ENCODE measurements at places on chromosomes 5 and 9. TPM values are rescaled to one million over a fixed set of nuclear protein-coding genes. Genes with fewer than 3 reads are reported as not detected.

DNA sequence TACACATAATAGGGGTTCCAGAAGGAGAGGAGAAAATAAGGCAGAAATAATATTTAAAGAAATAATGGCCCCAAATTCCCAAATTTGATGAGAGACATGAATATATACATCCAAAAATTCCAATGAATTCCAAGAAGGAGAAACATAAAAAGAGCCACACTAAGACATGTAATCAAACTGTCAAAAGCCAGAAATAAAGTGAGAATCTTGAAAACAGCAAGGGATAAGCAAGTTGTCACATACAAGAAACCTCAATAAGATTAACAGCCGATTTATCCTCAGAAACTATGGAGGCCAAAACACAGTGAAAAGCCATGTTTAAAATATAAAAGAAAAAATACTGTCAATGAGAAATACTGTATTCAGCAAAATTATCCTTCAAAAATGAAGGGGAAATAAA lies 14.5 kb downstream of the CATSPER3 start:
- no peaks in the 10 kb centered on the region for H3K36me3 ChIP-seq
- H3K4me1 ChIP-seq: no peaks in the 10 kb centered on the region
- H3K27me3 ChIP-seq: no peaks in the 10 kb centered on the region
- no peak overlapping the region for H3K27ac ChIP-seq
- no peak for DNase-seq
- no peak overlapping the region for H3K4me3 ChIP-seq

GRCh38 chr9:86843206-86843605 lies 104.1 kb downstream of the GAS1 start:
- no peaks in the 10 kb centered on the region for H3K4me1 ChIP-seq
- no peak for DNase-seq
- H3K36me3 ChIP-seq: no peaks in the 10 kb centered on the region
- no peak overlapping the region for H3K4me3 ChIP-seq

- H3K27me3 ChIP-seq: no peaks in the 10 kb centered on the region
- no peak for DNase-seq
These were observed 25.2 kb downstream of the UGT3A2 start for GRCh38 chr5:36041537-36041845.

DNA sequence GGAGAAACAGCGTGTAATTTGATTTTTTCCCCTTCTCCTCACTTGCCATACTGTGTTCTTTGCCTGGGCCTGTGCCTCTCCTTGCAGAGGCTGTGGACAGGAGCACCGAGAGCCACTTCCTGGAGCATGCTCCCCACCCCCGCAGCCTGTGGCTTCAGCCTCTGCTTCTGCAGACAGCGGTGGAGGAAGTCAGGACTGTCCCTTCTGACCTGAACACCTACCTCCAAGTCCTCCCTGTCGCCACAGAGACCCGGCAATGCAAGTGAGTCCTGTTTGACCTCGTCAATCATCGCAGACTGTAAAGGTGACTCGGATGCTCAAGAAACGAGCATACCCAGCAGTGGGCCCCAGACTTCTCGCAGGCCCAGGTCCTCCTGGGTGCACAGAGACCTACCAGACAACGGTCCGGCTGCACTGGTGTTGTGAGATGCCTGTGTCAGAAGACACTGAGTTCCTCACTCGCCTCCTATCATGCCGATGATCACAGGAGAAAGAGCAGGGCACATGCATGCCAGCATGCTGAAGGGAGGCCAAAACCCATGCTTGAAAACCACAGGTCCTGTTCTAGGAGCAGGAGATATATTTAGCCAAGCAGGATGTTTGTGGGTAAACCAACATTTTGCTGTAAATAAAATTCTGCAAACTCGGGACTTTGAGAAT lies 198.8 kb downstream of the AUH start:
- no peak overlapping the region for H3K4me3 ChIP-seq
- H3K36me3 ChIP-seq: no peaks in the 10 kb centered on the region
- H3K27me3 ChIP-seq: no peaks in the 10 kb centered on the region
- no peak overlapping the region for H3K27ac ChIP-seq

GRCh38 chr5:117652036-117652957 lies 1077.7 kb upstream of the SEMA6A start:
- no peak overlapping the region for H3K27ac ChIP-seq
- H3K4me1 ChIP-seq: no peaks in the 10 kb centered on the region
- H3K36me3 ChIP-seq: no peaks in the 10 kb centered on the region
- H3K27me3 ChIP-seq: no peaks in the 10 kb centered on the region
- no peak for DNase-seq

DNA sequence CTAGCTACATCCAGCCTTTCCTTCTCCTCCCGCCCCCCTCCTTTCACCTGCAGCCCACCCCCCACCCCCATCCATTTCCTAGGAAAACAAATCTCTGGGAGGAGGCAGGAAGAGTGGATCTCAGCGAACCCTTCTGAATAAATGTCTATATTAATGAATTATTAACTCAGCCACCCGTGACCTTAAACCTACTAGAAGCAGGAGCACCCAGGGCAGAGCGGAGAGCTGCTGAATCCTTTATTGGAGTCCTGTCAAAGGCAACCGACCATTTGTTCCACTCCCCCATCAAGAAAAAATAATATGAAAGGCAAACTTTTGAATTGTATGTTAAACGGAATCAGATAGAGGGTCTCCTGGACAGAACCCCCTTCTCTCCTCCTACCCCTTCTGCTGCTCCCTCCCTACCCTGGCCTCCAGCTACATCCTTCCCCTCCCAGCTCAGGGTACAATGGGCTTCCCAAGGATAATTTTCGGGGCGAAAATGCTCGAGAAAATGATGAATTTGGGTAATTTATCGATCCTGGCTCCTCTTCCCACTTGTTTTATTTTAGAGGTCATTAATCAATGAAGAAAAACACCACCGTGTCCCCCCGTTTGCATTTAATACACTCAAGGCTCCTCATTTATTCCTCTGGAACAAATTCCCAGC lies 3.3 kb upstream of the PRDM6 start:
- H3K4me1 ChIP-seq: peaks cover 5% of the 10 kb centered on the region
- H3K27me3 ChIP-seq: peaks cover 99% of the 10 kb centered on the region
- H3K36me3 ChIP-seq: no peaks in the 10 kb centered on the region

GRCh38 chr9:89037891-89038290 lies 46.6 kb downstream of the S1PR3 start:
- no peak overlapping the region for H3K27ac ChIP-seq
- H3K36me3 ChIP-seq: no peaks in the 10 kb centered on the region
- no peak for DNase-seq
- no peaks in the 10 kb centered on the region for H3K27me3 ChIP-seq
- no peak overlapping the region for H3K4me3 ChIP-seq

DNA sequence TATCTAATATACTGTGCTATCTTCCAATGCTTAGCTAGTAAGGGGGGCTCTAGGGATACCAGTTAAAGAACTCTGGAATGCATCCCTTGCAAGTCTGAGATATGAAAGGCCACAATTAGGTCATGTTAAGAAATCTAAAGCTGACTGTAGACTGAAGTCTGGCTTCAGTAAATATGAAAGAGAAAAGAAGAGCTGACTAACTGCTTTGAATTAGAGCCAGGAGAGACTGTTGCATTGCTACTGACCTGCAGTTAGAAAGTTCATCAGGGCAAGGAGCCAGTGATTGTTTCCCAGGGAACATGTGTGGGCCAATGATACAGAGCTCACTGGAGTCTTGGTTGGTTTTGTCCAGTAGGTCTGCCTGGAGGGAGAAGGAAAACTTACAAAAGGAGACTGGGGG lies 472.1 kb upstream of the TNC start:
- H3K27me3 ChIP-seq: no peaks in the 10 kb centered on the region
- DNase-seq: no peak
- peaks cover 44% of the 10 kb centered on the region for H3K4me1 ChIP-seq

DNA sequence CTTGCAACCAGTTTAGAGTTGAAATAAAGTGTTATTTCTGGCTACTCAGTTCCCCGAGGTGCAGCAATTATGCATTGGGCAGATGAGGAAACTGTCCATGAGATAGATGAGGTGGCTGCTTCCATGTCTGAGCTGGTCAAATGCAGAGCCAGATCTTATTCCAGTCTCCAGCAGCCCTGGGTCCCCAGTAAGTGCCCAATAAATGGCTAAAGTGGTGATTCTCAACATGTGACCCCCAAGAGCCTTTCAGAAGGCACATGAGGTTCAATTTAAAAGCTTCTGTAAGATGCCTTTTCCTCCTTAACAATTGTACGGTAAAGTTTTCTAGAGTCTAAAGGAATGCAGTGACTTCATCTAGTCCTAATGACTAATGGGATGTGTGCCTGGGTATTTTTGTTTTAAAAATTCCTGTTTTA lies 17.5 kb downstream of the ATOX1 start:
- H3K27me3 ChIP-seq: no peaks in the 10 kb centered on the region
- H3K36me3 ChIP-seq: peaks cover 6% of the 10 kb centered on the region
- no peak overlapping the region for H3K27ac ChIP-seq
- H3K4me1 ChIP-seq: peaks cover 14% of the 10 kb centered on the region

- DNase-seq: no peak
- no peak overlapping the region for H3K4me3 ChIP-seq
- no peaks in the 10 kb centered on the region for H3K4me1 ChIP-seq
- H3K27me3 ChIP-seq: no peaks in the 10 kb centered on the region
- no peak overlapping the region for H3K27ac ChIP-seq
- H3K36me3 ChIP-seq: no peaks in the 10 kb centered on the region
These were observed 99.5 kb upstream of the ALDH1B1 start for GRCh38 chr9:38293022-38293421.

- H3K36me3 ChIP-seq: no peaks in the 10 kb centered on the region
- no peak overlapping the region for H3K27ac ChIP-seq
- no peaks in the 10 kb centered on the region for H3K4me1 ChIP-seq
- no peak for DNase-seq
These were observed 89.2 kb downstream of the ARL15 start for GRCh38 chr5:54221135-54221534.

DNA sequence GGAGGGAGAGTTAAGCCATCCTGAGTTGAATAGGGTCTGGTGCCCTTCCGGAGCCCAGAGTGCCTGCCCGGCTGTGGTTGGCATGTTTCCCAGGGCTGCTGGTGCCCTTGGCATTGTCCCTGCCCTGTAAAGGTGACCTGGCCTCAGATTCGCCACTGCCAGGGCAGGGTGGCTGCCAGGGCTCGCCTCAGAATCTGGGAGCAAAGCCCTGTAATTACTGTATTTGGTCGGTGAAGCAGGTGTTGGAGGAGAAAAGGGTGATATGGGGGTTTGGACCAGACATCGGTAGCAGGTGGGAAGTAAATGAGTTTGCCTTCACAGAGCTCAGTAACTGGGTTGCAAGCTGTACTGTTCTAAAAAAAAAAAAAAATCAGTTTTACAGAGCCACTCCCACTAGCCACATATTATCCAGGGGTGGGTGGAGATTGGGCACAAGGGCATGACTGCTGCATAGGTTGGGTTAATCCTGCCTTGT lies 47.6 kb downstream of the RGS3 start:
- DNase-seq: no peak
- H3K4me3 ChIP-seq: no peak overlapping the region
- H3K36me3 ChIP-seq: no peaks in the 10 kb centered on the region
- no peak overlapping the region for H3K27ac ChIP-seq
- no peaks in the 10 kb centered on the region for H3K4me1 ChIP-seq
- H3K27me3 ChIP-seq: no peaks in the 10 kb centered on the region

DNA sequence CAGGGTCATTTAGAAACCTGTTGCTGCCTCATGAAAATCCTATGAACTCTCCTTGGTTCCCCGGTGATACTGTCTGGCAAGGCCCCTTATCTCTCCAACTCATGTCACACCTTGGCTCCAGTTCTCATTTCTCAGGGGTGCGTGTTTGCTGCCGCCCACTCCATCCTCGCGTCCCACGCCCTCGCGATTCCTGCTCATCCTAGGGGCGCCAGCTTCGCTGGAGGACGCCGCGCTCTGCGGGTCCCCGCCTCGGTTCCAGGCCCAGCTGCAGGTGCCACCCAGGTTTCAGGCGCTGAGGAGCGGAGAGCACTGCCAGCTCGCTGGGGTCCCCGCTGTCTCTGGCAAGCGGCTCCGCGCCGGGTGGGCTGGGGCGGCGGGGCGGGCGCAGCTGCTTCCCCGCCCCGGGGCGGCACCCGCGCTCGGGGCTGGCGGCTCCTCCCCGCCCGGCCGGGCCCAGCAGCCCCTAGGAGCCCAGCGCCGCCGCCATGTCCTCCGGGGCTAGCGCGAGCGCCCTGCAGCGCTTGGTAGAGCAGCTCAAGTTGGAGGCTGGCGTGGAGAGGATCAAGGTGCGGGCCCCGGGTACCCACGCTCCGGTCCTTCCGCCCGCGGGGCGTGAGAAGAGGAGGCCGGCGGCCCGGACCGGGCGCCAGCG lies at the start of gene GNG10:
GNG10 (plus strand) TSS at position 456 of the 652 bp plus-strand sequence; CDS start at position 486, 30 bp downstream.
- H3K4me3 ChIP-seq: peak within 1 kb of the TSS; percentile 77
- H3K36me3 ChIP-seq: no peaks in the 10 kb centered on the region

- H3K27me3 ChIP-seq: no peaks in the 10 kb centered on the region
- peaks cover 5% of the 10 kb centered on the region for H3K4me1 ChIP-seq
These were observed 2.1 kb upstream of the HSDL2 start for GRCh38 chr9:112377684-112378327.

- no peaks in the 10 kb centered on the region for H3K4me1 ChIP-seq
- H3K4me3 ChIP-seq: no peak overlapping the region
- H3K27me3 ChIP-seq: no peaks in the 10 kb centered on the region
These were observed 4.5 kb downstream of the TTC23L start for GRCh38 chr5:34843497-34843896.

DNA sequence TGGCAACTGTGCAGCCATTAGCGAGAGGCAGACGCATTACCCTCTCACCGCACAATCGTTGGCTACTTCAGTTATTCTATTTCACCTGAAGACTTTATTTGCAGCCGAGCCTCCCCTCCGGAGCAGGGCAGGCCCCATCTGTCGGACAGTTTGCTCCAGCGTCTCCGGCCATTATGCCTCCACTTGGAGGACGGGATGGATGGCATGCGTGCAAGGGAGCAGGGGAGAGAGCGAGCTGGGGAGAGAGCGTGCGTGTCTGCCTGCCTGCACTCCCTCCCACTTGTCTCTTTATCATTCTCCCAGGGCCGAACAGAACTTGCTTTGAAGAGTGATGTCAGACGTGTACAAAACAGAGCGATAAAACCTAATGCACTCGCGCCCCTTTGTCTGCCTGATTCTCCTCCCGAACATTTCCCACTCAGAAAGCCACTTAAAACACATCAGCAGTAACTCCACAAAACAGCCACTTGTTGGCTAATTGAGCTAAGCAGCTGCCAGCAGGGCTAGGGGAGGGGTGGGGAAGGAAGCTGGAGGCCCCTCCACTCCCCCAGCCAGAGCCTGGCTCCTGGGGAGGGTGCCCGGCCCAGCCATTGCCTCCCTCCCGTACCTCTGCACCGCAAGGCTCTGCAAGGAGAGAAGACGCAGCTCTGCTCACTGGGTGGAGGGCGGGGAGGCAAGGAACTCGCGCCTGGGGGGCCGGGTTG lies 43.4 kb upstream of the FUBP3 start:
- peak; percentile 12 for DNase-seq
- peaks cover 57% of the 10 kb centered on the region for H3K27me3 ChIP-seq
- no peak overlapping the region for H3K27ac ChIP-seq
- H3K36me3 ChIP-seq: no peaks in the 10 kb centered on the region
- H3K4me1 ChIP-seq: peaks cover 6% of the 10 kb centered on the region
- H3K4me3 ChIP-seq: peak overlapping the region; percentile 30

GRCh38 chr5:59393585-59394420 lies 499.7 kb downstream of the PDE4D start:
- H3K4me1 ChIP-seq: no peaks in the 10 kb centered on the region
- no peaks in the 10 kb centered on the region for H3K36me3 ChIP-seq
- no peak overlapping the region for H3K4me3 ChIP-seq
- DNase-seq: no peak

- DNase-seq: no peak
- peaks cover 13% of the 10 kb centered on the region for H3K4me1 ChIP-seq
- H3K27me3 ChIP-seq: peaks cover 2% of the 10 kb centered on the region
- no peak overlapping the region for H3K4me3 ChIP-seq
These were observed 152.7 kb upstream of the DAB2 start for GRCh38 chr5:39577529-39577928.

Gene TTC16
- total RNA-seq: not detected

Gene SV2C
- 4.1 TPM for total RNA-seq

Gene GLDC
- total RNA-seq: 0.32 TPM

Gene KCNV2
- not detected for total RNA-seq

Measured in A673 (cell line).